ENCODE measurements at places on chromosomes 16 and 17.
A peak's percentile ranks its signal among the peaks of the same experiment; 100 is the strongest.

- no peak for DNase-seq
Measured at GRCh38 chr16:2455081-2455845, 4.6 kb upstream of the TEDC2 start.

DNA sequence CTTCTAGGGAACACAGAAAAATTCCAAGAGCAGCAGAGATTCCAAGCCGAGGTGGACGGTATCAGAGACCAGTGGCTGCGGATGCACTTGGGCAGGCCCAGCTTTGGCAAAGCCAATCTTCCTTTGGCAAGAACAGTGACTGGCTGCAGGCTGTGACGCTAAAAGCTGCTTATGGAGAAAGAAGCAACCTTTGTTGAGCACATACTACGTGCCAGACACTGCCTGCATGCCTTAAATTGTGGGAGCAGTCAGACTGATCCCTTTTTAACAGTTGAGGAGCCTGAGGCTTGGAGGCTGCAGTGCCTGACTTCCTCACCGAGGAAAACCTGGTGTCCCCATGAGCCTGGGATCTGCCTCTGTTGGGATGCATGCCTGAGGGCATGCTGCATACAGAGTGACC lies 69.0 kb upstream of the AMZ2 start:
- no peak for DNase-seq

GRCh38 chr16:83955218-83956130 lies 2.4 kb downstream of the OSGIN1 start:
- DNase-seq, result no peak

DNA sequence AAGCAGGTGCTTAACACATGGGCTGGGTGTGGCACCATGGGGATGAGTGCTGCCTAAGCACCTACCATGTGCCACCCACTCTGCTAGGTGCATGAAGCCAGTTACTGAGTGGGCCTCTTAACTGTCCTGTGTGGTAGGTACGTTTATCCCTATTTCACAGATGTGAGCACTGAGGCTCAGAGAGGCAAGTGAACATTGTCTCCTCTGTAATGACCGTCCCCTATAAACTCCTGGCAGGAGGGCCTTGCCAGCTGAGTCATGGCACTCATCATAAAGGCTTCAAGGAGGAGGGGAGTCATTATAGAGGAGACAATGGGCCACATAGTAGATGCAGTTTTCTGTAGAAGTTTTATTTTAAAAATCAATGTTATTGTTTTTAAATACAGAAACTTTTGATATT lies 79.1 kb downstream of the RAB11FIP4 start:
- no peak for DNase-seq

DNA sequence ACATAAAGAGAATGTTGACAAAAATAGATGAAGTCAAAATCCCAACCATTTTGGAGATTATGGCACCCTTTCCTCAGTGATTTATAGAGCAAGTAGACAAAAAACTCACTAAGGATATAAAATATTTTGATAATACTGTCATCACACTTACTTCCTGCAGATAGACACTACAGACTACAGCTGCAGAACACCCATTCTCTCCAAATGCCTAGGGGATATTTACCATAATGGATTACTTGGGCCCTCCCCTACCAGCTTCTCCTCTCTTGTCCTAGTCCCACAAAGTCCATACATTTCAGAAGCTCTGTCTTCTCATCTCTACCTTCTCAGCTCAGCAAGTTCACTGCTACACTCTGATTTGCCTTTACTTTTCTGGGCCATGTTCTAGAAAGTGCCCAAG lies 37.2 kb upstream of the CCNF start:
- DNase-seq, result no peak

- DNase-seq, result peak; percentile 64
Measured at GRCh38 chr17:4949321-4950074, 1.2 kb upstream of the PFN1 start.

All from stimulated activated CD8-positive, alpha-beta memory T cell treated with anti-CD3 and anti-CD28 coated beads, Interleukin-15, amount 100 ng/mL, for 4 hours (primary cell).